ENCODE measurements at places on chromosomes 1 and 21.

DNA sequence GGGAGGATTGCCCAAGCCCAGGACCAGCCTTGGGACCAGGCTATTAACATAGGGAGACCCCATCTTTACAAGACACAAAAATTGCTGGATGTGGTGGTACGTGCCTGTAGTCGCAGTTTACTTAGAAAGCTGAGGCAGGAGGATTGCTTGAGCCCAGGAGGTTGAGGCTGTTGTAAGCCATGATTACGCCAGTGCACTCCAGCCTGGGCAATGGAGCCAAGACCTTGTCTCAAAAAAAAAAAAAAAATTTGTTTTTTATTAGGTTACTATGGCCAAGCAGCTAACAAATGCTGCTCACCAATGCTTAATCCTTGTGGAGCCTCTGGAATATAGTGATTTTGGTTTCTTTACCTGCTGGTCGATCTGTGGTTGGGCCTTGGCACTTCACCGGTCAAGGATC, 8.8 kb downstream of the ARID1A start:
- no peak for DNase-seq

DNA sequence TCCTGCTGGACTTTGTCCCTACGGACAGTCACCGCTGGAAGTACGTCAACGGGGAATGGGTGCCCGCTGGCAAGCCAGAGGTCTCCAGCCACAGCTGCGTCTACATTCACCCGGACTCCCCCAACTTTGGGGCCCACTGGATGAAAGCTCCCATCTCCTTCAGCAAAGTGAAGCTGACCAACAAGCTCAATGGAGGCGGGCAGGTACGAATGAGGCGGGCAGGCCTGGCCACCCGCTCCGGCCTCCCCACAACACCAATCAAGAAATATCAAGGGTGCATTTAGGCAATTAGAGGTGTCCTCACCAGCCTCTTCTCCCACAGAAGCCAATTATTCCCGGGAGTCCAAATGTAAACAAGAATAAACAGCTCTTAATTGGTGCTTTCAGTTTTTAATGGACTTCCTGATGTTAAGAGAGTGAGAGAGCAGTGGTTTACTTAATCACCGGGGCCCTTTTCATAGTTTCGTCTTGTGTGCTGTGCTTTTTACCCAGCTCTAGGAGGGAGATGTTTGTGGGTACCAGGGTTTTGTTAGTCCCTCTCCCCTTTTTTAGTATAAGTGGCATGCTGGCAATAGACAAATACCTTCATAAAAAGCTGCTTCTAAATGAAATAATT, 10.7 kb downstream of the TBX19 start:
- DNase-seq = no peak

- DNase-seq = no peak
Measured at GRCh38 chr1:236311040-236311439, 29.3 kb upstream of the ERO1B start.

DNA sequence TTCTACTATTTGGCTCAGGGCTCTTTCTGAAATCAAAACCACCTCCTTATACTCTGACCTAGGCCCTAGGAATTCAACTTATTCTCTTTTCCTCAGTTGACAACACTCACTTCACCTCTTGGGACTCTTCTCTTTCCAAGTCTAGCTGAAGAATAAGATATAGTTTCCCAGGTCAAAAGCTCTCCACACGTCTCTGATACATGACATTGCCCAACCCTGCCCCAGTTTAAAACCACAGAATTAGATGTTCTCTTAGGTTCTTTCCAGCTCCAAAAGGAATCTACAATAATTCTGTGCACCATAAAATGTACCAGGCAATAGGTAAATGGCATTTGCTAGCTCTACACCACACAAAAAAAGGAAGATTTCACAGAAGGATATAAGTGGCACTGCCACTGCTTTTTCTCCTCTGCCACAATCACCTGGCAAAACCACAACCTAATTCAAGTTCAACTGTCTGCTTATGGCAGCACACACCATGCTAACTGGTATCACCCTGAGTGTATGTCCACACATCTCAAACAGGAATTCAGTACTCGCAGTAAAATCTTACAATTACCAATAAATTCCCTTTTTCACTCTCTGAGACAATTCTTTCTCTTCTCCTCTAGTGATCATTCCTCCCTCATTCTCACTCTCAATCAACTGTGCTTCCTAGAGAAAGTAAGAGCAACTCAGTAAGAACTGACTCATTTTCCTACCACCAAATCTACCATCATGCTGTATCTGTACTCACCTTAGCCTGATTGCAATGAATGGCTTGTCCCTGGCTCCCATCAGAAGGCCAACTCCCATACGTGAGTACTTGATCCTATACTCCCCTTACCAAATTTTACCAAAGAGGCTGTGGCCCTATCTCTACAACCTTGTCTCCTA, 27.3 kb downstream of the ZBTB8OS start:
- DNase-seq = no peak

- no peak for DNase-seq
Measured at GRCh38 chr21:45698493-45699184, 55.1 kb downstream of the PCBP3 start.

DNA sequence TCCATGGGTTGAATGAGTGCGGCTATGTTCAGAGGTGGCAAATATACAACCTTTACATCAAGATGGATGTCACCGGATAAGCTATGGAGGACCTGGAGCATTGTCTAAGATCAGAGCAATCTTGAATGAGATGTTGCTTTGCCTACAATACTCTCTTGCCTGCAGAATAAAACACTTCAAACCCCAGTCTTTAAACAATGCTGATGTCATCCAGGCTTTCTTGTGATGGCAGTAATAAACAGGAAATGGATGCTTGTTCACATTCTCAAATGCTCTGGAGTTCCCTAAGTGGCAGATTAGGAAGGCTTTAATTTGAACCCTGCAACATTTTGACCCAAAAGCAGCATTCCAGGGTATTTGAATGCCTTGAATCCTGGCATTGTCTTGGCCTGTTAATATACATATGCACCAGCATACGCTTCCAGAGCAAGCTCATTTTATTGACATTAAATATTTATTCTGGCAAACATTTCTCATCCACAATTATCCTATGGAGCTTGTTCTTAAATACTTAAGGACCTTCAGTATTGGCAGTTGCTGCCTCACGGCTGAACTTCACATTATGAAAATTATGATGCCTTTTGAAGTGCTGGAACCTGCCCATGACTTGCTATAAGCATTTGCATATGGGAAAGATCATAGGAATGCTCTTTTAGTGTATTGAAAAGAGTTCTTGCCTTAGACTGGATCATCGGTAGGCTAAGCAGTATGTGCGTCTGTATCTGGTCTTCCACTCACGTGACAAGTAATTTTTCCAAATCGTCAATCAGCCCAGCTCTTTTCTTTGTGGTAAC, 422.7 kb downstream of the SIPA1L2 start:
- DNase-seq = no peak

GRCh38 chr1:48611841-48612240, 139.8 kb upstream of the SPATA6 start:
- DNase-seq = no peak
